Stimulated activated CD8-positive, alpha-beta memory T cell treated with anti-CD3 and anti-CD28 coated beads, Interleukin-2, amount 100 ng/mL, for 1 hour (primary cell): ENCODE measurements at places on chromosomes 2 and 18.

GRCh38 chr2:149561309-149561926 lies 26.2 kb downstream of the MMADHC start:
- DNase-seq, result no peak

DNA sequence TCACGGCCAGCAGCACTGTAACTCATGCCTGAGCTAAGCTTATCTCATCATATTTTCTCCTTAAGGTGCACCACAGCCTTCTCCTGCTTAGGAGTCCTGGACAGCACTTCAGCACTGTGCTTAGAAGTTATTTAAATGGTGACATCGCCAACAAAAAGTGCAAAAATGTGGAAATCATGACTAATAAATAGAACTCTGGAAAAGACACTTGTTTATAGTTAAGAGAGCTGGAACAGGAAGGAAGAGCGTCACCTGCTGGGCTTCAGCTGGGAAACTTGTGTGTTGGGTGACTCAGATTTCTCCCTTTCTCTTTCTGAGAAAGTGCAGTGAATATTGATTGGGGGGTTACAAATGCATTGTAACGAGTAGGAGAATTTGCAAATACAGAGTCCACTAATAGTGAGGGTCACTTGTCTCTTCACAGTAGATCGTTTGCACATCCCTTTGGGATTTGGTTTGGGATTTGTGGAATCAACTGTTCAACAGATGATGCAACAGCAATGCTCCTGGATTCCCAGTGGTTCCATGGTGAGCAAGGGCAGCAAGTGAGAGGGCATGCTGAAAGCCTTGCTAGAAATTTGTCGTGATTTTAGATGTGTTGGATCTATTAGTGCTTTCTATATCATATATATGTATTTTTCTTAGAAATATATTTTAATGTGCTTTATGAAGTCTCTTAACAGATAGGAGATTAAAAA lies 84.2 kb downstream of the DOK6 start:
- DNase-seq, result no peak

- no peak for DNase-seq
Measured at GRCh38 chr2:138827426-138828054, 47.4 kb upstream of the NXPH2 start.

DNA sequence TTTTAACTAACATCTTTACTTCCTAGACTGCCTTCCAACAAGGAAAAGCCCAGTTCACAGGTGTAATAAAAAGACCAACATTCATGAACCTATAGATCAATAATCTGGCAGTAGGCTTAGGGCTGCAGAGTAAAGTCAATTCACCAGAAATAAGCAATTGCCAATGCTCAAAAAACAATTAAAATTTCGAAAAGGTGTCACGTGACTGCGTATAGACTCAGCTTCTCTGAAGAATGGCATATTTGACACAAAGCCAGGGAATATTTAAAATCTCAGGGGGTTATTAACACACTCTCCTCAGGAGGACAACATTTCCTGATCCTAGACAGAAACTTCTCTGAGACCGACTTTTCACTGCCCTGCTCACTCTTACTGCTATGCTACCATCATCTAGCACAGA lies 245.2 kb upstream of the LRATD1 start:
- DNase-seq, result no peak

- no peak for DNase-seq
Measured at GRCh38 chr2:24813691-24814137, 20.5 kb downstream of the CENPO start.

GRCh38 chr2:41199334-41199733 lies 747.4 kb upstream of the SLC8A1 start:
- DNase-seq, result no peak
